ENCODE measurements at places on chromosomes 13 and 19.

GRCh38 chr13:109509154-109509900 is 277.1 kb downstream of the IRS2 start:
- no peak for DNase-seq

DNA sequence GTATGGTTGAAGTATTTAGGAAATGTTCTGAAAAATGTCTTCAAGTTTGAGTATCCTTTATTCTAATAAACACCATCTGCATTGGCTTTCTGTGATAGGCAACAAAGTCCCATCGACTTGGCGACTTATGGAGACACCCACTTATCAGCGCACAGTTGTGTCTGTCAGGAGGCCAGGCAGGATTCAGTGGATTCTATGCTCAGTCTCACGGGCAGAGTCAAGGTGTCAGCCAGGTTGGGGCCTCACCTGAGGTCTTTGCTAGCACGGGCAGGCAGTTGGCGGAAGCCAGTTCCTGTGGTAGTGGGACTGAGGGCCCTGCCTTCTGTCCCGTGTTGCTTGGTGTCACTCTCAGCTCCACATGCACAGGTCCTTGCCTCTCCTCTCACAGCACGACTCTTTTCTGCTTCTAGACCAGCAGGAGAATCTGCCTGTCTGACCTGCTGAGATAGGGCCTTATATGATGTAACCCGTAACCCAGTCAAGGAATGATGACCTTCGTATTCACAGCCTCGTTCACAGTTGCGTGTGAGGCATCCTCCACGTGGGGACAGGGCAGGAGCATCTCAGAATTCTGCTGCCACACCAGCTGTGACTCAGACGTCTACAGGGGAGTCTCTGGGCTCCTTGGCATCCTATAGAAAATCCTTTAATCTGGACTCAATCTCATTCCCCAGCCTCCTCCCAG is 10.0 kb downstream of the CUL4A start:
- no peak for DNase-seq

GRCh38 chr19:2329501-2329916 is 1.0 kb downstream of the SPPL2B start:
- no peak for DNase-seq

- no peak for DNase-seq
Measured at GRCh38 chr19:37669450-37669914, 14.2 kb upstream of the ZFP30 start.

DNA sequence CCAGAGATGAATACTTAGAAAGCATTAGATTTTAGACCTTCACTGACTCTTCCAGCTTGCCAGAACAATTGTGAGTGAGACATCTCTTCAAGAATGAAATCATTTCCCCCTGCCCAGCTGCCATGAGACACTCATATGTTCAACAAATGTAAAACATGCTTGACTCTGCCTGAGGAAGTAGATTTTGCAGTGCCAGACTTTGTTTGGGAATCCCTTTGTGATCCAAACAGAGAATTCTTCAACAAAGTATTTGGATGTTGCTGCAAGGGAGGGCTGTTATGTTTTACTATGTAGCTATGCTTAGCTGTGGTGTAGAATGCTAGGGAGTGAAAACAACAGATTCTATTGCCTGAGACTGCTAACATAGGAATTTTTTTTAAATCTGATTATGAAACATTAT is 416.4 kb downstream of the DCT start:
- no peak for DNase-seq

DNA sequence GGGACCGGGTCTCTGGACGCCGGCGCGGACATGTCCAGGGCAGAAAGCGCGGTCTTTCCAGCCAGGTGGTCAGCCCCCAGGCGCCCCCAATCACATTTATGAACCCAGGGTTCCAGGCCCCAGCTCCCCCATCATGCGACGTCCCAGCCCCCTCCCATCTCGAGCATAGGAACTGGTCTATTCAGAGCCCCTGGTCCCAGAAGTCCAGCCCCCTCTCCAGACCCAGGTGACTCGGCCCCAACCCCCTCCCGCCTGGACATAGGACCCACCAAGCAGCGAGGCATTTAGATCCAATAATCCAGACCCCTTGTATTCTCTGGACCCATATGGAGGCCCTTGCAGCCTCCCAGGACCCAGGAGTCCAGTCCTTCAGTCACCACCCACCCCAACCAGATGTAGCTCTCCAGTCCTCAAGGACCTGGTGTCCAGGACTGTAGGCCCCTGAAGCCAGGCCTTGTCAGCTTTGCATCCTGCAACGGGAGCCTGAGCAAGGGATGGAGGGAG is 501 bp downstream of the APLP1 start:
- no peak for DNase-seq

DNA sequence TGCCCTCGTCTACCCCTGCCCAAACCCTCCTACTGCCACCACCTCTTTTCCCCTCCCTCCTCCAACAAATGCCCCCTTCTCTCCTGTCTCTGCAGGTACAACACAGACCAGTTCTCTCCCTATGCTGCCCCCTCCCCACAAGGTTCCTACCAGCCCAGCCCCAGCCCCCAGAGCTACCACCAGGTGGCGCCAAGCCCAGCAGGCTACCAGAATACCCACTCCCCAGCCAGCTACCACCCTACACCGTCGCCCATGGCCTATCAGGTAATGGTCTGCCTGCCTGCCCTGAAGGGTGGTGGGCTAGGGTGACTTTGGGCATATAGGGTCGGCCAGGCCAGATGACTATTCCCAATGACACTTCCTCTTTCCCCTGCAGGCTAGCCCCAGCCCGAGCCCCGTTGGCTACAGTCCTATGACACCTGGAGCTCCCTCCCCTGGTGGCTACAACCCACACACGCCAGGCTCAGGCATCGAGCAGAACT is 6.5 kb upstream of the TIMM50 start:
- no peak for DNase-seq

DNA sequence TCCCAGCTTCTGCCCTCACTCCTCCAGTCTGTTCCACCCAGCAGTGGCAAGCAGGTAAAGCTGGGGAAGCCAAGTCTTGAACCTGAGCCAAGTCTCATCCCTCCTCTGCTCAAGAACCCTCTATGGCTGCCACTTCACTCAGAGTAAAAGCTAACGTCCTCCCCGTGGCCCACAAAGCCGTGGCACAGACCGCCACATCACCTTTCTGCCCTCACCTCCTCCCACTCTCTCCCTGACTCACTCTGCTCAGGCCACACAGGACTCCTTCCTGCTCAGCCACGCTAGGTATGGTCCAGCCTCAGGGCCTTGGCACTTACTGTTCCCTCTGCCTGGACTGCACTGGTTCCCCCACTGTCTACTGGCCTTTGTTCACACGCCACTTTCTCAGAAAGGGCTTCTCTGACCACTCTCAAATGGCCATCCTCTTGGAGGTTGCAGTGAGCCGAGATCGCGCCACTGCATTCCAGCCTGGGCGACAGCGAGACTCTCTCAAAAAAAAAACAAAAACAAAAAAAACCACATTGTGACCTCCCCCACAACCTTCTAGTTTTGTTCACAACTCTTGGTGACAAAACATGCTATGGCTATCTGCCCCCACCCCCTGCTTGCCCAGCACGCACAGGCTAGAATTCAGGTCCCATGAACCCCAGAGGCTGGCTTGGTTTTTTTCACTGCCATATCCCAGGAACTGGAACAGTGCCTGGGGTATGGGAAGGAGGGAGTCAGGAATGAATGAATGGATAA is 15.8 kb downstream of the NDUFB7 start:
- DNase-seq, result no peak

GRCh38 chr13:98961503-98962105 is 16.3 kb downstream of the DOCK9 start:
- no peak for DNase-seq

- DNase-seq, result no peak
Measured at GRCh38 chr19:1261538-1261797, 7.7 kb upstream of the CIRBP start.

- no peak for DNase-seq
Measured at GRCh38 chr13:23621316-23621645, 51.1 kb downstream of the TNFRSF19 start.

DNA sequence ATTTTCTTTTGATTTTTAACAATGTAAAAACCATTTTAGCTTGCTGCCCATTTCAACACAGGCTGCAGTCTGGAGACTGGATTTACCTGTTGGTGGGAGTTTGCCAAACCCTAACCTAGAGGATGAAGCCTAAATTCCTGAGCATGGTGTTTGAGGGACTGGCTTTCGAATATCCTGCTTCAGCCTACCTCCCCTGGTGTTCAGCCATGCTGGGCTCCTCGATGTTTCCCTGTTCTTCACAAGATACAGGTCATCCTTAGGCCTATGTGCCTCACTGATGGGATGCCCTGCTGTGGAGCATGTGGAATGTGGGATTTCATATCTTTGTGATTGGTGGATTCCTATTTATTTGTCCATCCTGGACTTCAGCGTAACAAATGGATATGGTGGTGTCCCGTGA is 20.4 kb upstream of the ERCC5 start:
- DNase-seq, result no peak

GRCh38 chr13:86922936-86923335 is 748.2 kb upstream of the SLITRK5 start:
- no peak for DNase-seq

DNA sequence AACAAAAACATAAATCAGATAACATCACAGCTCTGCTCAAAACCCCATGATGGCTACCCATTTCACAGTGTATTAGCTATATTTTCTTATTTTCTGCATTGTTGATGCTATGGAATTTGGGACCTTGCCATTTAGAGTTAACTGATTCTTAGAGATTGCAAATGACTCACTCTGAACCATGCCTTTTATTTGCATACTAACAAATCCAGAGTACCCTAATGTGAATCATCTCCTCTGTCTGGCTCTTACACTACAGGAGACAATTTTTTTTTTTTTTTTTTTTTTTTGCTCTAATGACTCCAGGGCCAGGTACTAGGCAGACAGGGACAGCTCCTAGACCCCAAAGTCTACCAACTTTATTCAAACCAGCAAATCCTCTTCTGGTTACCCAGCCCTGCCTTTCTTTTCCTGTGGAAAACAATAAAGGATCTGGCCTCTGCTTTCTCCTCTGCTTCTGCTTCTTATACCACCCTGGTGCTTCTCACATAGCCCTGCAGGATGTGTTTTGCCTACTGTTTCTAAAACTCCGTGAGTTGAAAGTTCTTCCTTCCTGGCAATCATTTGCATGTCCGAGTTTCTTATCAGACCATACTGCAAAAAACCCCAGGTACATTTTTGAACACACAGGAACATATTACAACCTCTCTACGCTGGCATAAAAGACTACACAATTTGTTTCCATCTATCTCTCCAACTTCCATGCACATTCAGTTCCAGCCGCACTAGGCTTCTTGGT is 10.6 kb upstream of the ZNF460 start:
- DNase-seq, result no peak

- no peak for DNase-seq
Measured at GRCh38 chr19:16472992-16473391, 1.2 kb upstream of the EPS15L1 start.

- DNase-seq, result no peak
Measured at GRCh38 chr19:48332351-48332661, 7.0 kb downstream of the EMP3 start.

DNA sequence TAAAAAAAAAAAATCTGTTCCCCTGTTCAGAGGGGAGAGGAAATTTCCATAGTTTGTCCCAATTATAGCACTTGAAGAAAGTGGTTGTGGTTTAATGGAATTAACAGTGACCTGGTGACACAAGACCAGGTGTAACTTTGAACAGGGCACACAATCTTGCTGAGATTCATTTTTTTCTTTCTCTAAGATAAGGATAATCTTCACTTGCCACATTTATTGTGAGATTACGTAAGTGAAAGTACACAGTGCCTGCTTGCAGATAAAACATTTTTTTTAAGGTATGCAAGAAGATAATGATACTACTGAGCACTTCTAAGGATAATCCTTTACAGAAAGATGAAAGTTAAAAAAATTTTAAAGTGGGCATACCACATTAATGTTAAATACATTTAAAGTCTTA is 448.1 kb downstream of the DIAPH3 start:
- DNase-seq, result no peak

- no peak for DNase-seq
Measured at GRCh38 chr13:113832205-113832604, 31.7 kb downstream of the GAS6 start.

- no peak for DNase-seq
Measured at GRCh38 chr13:99717959-99718674, 216.8 kb downstream of the TM9SF2 start.

GRCh38 chr19:14000691-14001375 is 5.3 kb downstream of the RFX1 start:
- DNase-seq, result no peak

GRCh38 chr13:79380997-79381396 is 25.1 kb downstream of the RBM26 start:
- no peak for DNase-seq

DNA sequence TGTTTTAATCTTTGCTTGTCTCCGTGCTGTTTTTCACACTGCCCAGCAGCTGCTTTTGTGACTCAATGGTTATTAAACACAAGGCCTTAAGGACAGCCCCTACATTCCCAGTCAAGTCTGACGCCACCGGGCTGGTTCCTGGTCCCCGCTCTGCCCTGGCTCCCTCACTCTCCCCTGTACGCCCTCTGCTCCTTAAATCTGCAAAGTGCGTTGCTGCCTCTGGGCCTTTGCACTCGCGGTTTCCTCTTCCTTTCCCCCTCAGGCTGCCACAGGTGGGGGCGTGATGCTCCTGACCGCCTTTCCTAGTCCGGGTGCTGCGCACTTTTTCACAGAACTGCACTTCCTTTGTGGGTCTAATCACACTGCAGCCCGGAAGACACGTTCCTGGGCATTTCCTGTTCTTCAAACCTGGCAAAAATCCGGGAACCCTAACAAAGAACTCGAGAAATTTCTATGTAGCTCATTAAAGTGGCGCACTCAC is 25.6 kb downstream of the NOSIP start:
- DNase-seq, result no peak

DNA sequence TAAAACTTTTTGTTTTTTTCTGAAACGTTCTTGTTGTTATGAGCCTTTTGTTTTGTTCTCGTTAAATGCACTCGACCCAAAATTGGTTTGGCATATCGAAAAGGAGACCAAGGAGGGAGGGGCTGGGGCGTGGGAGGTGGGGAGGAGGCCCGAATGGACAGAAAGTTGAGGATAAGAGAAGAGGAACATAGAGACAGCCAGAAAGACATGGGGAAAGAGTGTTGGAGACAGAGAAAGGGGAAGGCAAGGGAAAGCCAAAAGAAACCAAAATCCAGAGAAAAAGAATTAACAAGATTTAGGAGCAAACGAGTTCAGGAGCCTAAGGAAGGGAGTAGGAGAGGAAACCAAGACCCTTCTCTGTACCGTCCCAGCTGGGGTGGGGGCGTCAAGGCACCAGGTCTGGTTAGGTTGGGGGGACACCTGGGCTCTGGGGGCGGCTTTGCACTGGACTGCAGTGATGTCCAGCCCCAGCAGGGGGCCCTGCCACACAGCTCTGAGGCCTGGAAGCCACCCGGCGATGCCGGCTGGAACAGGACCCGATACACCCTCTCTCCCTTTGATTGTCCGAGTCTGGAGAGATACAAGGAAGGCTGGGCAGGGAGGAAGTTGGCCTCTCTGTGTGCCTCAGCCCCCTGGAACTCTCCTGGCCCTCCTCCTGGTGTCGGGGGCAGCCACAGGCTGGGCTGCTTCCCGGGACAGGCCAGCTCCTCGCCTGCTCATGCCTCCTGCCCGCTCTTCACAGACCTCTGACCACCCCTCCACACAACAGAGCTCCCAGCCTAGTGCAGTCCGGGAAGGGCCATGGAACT is 11.6 kb upstream of the ASF1B start:
- DNase-seq, result peak; percentile 36
